ENCODE measurements at places on chromosomes 5 and 9.

GRCh38 chr5:139543423-139543991 is 17.6 kb upstream of the UBE2D2 start:
- DNase-seq, result no peak

- no peak for DNase-seq
Observed at GRCh38 chr5:24923400-24923799, 278.6 kb upstream of the CDH10 start.

DNA sequence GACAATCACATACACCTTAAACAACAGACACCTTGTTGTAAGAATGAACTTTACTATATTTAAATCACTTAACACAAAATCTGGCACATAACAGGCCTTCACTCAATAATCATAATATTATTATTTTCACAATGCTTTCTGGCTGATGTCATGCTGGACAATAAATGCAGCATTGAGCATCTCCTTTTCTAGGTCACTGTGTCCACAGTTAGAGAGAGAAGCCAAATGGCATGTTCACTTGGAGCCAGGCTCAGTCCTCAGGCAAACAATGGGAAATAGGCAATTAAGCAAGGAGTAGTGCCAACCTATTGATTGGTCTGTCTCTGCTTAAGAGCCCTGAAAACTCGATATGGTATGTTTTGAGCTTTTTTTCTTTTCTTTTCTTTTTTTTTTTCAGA is 50.6 kb upstream of the KLF4 start:
- DNase-seq, result no peak

- DNase-seq, result no peak
Observed at GRCh38 chr5:88677376-88677895, 205.5 kb downstream of the MEF2C start.

DNA sequence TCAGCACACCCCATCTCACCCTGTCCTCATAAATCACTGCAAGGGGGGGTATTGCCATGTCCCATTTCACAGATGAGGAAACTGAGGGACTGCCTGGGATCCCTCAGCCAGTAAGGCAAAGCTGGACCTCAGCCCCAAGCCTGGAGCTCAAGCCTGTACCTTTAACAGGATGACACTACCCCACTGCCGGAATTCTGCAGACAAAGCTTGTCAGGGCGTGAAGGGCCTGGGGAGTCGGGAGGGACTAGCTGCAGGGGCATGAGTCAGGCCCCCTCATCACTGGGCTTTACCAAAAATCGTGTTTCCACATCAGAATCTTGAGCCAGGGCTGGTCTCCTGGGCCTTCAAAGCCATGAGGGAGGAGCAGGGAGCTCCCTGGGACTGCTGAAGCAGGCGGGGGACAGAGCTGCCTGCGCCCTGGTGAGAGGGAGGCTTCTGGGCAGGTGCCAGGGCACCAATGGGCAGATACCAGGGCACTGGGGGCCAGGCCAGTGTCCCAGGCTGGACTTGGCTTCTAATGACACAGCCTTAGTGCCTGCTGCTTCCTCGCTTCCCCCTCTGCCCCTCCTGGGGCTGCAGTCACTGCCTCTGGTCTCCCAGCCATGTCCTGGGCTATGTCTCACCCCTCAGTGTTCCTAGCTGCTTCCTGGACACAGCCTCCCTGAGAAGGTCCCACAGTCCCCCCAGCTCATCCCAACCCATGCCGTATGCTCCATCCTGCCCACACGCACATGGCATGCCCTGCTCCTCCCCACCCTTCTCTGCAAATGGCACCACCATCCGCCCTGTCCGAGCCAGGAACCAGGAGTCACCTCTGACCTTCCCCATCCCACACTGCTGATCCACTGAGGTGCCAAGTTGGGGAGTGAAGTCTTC is 80.7 kb downstream of the LMX1B start:
- no peak for DNase-seq

GRCh38 chr9:136081113-136081825 is 13.8 kb downstream of the NACC2 start:
- no peak for DNase-seq

DNA sequence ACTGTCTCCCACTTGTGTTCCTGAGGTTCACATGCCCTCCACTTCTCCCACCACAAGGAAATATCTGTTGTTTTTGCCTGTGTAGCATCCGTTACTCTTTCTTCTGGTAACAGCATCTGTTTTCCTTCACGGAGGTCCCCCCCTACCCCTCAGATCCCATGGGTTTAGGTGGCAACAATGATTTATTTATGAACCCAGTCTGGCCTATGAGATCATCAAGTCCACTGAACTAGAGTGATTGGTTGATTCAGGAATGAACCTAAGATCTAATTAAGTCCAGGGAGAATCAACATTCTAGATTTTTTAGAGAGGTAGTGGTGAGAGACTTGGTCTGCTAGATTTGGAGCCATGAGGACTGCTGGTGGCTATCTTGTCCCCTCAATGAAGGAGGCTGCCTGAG is 166.8 kb downstream of the NR3C1 start:
- DNase-seq, result no peak

- no peak for DNase-seq
Observed at GRCh38 chr5:145531038-145531734, 304.0 kb downstream of the PRELID2 start.

- no peak for DNase-seq
Observed at GRCh38 chr9:15501179-15501578, 9.6 kb downstream of the PSIP1 start.

DNA sequence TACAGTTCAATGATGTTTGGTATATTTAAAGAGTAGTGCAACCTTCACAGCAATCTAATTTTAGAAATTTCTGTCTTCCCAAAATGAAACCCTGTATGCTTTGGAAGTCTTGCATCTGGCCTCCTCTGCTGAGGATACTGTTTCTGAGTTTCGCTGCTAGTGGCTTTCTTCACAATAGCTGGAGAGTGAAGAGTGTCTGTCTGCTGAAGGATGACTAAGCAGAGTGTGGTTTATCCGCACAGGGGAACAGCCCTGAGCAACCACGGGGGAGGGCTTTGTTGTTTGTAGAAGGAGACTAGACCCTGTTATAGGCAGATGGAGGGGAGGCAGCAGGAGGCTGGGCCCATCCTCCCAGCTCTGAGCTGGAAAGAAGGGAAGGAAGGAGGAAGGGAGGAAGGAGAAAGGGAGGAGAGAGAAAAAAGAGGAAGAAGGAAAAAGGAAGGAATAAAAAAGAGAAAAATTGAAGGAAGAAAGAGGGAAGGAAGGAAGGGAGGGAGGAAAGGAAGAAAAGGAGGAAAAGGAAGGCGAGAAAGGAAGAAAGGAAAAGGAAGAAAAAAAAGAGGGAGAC is 10.5 kb upstream of the IRX2 start:
- DNase-seq, result no peak

Data from left renal pelvis (tissue), 4 donors.